ENCODE measurements at places on chromosomes 11 and 22.
A peak's percentile ranks its signal among the peaks of the same experiment; 100 is the strongest.

GRCh38 chr11:87239531-87239930 lies 201.8 kb downstream of the TMEM135 start:
- DNase-seq, result no peak

GRCh38 chr22:26994801-26995200 lies 337.4 kb downstream of the MIAT start:
- no peak for DNase-seq

DNA sequence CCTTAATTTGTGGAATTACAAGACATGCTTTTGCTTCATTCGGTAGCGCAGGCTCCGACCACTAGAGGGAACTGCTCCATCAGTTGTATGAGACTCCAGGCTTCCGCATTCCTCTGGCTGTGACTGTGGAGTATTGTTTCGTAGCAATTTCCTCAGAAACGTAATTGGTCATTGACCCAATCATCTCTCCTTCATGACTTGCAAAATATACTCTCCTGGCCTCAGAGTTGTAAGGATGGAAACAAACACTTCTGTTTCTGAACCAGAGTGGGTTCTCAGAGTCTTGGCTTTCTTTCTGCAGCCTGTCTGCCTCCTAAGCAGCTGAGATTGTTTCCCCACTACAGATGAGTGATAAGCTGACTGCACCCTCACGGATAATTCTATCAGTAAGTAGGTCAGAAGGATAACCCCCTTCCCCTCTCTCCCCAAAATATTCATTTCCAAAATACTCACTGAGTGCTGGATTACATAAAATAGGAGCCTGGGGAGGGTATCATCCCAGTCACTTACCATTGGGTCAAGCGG lies 146.8 kb upstream of the ZC3H12C start:
- DNase-seq, result peak; percentile 25

DNA sequence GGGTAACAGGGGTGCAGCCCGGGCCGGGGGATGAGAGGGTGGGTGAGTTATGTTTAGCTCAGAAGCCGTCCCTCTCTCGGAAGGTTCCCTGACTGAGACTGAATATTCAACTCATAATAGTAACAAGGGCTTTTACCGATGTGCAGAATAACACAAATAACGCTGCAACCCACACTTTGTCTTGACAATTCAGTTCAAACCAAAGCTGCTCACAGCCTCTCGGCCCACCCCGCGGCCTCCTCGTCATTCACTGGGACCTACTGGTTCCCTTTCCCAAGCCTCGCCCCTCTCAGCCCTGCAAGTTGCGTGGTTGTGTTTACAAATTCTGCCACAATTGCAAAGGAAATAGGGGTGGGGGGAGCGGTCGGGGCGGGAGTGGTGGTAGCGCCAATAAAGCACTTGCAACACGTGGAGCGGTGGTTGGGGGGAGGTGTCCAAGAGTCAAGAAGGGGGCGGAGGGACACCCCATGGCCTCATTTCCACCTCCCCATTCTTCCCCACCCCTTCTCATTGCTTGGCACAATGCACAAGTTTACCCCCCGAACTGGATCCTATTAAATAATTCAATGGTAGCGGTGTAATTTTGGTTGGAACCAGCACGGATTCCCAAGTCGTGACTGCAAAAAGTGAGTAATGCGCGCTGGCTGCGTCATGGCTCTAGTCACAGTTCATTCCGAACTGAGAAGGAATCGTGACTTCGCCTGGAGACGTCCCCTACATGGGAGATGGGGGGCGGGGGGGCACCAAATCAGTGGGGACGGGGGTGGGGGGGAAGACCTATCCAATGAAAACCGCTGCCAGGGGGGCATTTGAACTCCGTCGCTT lies 102.0 kb upstream of the HSD17B12 start:
- DNase-seq, result no peak

DNA sequence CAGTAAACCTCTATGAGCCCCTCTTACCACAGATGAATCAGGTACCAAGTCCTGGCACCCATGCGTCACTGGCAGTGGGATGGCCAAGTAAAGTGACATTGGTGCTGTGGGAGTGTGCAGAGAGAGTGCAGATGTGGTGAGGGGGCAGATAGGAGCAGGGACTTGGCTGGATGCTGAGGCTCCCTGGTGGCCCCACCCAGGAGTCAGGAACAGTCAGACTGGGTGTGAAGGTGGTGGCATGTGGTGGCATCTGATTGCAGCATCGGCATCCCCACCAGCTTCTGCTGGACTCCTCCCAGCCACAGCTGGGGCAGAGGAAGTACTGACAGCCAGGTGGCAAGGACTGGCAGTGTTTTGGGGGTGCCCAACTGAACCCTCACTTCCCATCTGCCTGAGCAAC lies 11.4 kb downstream of the DGAT2 start:
- no peak for DNase-seq

- DNase-seq, result no peak
These were observed 56.0 kb downstream of the GLYATL2 start for GRCh38 chr11:58788355-58789023.

GRCh38 chr11:13205486-13205885 lies 72.1 kb upstream of the BMAL1 start:
- DNase-seq, result no peak

GRCh38 chr11:132402071-132402684 lies 1031.8 kb downstream of the NTM start:
- DNase-seq, result peak; percentile 55

GRCh38 chr11:66407651-66408050 lies 13.2 kb upstream of the NPAS4 start:
- no peak for DNase-seq

GRCh38 chr22:21074102-21074715 lies 28.5 kb downstream of the LRRC74B start:
- DNase-seq, result no peak

DNA sequence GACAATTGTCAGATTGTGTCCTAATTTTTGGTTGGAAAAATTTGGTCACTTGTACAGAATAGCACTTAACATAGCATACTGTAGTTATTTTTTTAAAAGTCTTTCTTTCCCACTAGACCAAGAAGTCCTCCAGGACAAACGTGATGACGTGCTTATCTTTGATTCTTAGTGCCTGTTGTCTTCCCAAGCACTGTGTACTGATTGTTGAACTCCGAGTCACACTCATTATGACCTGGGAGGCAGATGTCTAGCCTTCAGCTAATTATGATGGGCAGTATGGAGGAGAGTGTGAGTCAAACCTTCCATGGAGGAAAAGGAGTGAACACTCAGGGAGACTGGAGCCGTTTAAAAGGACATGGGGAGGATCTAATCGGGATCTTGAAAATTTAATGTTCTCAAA lies 119.8 kb downstream of the SPON1 start:
- no peak for DNase-seq

DNA sequence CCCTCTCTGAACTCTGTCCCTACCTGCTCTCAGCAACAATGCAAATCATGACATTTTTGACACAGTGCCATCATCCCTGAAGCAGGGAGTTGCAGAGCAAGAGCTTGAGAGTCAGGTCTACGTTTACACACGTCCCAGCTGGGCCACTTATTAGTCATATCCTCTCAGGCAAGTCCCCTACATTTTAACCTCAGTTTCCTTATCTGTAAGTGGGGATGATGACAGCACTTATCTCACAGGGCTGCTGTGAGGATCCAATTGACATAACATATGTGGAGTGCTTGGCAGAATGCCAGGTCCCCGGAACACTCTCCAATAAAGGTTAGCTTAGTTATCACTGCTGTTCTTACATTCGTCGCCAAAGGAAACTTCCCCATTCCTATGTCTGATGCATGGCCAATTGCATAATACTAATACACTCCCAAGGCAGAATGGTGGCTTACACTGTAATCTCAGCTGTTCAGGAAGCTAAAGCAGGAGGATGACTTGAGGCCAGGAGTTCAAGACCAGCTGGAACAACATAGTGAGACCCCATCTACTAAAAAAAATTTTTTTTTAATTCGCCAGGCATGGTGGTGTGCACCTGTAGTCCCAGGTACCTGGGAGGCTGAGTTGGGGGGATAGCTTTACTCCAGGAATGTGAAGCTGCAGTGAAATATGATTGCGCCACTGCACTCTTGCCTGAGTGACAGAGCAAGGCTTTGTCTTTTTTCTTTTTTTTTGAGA lies 16.6 kb downstream of the ASCC2 start:
- DNase-seq, result peak; percentile 65

- DNase-seq, result no peak
These were observed 5.1 kb downstream of the PGGHG start for GRCh38 chr11:293852-294661.

- DNase-seq, result no peak
These were observed 481 bp downstream of the ANGPTL5 start for GRCh38 chr11:101915791-101916291.

- DNase-seq, result no peak
These were observed 40.0 kb upstream of the FIBIN start for GRCh38 chr11:26953770-26954392.

- DNase-seq, result no peak
These were observed 15.5 kb upstream of the OR5M11 start for GRCh38 chr11:56558574-56558973.

GRCh38 chr11:110174645-110175310 lies 81.6 kb downstream of the ZC3H12C start:
- no peak for DNase-seq

DNA sequence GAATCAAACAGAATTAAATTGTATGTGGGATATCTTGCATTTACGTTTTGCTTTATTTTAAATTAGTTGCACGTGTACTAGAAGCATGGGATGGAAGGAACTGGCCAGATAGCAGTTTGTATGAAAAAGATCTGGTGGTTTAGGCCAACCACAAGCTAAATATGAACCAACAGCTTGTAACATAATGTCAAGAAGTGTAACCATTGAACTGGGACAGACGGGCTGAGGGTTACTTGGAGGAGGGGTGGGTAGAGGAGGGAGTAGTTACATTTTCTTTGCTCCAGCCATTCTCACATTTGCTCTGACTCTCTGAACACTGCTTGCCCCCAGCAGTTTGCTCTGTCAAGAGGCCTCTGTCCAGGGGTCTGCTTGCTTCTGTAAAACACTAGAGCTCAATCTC lies 31.7 kb upstream of the CXCR5 start:
- DNase-seq, result no peak

DNA sequence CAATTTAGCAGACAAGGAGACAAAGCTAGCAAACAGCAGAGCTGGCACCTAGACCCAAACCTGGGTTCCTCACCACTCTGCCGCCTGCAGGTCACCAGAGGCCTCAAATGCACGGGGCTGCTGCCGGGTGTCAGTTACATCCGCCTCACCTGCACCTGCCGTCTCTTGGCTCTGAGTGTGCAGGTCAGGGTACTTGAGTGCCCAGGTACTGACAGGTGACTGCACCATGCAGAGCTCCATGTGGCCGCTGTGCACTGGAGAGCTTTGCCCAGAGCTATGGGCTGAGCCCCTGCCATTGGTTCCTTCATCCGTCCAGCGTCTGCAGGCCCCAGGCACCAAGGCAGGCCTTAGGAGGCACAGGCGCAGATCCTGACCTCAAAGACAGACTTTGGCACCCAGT lies 35.0 kb downstream of the PDGFB start:
- no peak for DNase-seq

- DNase-seq, result no peak
These were observed 69.7 kb upstream of the GRK3 start for GRCh38 chr22:25494774-25495173.

All from NCI-H187 treated with DMSO at 0.1 percent for 48 hours (cell line).